CD4-positive, alpha-beta memory T cell (primary cell): ENCODE measurements at places on chromosomes 11 and 22.

DNA sequence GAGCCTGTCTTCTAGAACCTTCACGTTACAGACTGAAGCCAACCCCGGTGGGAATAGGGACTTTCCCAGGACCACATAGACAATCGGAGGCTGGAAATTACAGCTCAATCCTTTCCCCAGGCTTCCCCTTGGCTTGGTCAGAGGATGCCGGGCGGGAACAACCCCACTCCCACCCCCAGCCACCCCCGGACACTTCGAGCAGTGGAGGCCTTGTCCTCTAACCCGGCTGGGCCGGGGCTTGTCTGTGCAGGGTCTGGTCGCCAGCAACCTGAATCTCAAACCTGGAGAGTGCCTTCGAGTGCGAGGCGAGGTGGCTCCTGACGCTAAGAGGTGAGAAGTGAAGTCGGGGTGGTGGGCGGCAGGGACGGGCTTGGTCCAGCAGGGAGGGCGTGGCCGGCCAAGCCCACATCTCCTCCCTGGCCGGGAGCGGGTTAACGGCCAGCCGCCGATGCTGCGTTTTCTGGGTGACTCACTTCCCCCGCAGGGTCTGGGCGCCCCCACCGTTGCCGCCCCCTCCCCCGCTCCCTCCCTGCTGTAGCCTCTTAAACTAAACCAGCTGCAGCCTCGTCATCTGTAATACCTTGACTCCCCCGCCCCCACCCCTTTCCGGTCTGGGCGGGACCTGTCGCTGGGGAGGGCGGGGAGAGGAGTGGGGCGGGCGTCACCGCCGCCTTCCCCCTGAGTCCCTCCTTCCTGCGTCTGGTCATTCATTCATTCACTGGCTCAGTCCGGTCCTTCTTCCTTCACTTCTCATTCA is 1.5 kb downstream of the LGALS1 start:
- peak overlapping the region; percentile 62 for H3K4me3 ChIP-seq
- peak; percentile 92 for DNase-seq
- H3K27me3 ChIP-seq, result no peaks in the 10 kb centered on the region

DNA sequence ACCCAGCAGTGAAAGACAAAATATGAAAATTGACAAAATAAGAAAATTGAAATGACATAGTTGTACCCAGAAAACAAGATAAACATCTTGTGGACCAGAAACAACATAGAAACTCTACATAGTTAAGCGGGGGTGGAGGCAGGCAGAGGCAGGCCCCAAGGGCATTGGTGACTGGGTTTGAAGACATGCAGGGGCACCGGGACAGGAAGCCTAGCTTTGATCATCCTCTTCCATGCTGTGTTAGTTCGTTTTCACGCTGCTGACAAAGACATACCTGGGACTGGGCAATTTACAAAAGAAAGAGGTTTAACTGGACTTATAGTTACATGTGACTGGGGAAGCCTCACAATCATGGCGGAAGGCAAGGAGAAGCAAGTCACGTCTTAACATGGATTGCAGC is 33.5 kb upstream of the CRTAM start:
- no peaks in the 10 kb centered on the region for H3K27me3 ChIP-seq
- no peak overlapping the region for H3K27ac ChIP-seq
- H3K36me3 ChIP-seq, result peaks cover 18% of the 10 kb centered on the region
- DNase-seq, result no peak
- H3K4me1 ChIP-seq, result peaks cover 7% of the 10 kb centered on the region
- H3K4me3 ChIP-seq, result no peak overlapping the region

- no peak overlapping the region for H3K4me3 ChIP-seq
- H3K4me1 ChIP-seq, result no peaks in the 10 kb centered on the region
- H3K36me3 ChIP-seq, result no peaks in the 10 kb centered on the region
- no peak for DNase-seq
- H3K27me3 ChIP-seq, result no peaks in the 10 kb centered on the region
- no peak overlapping the region for H3K27ac ChIP-seq
Measured at GRCh38 chr11:60589611-60590010, 74.4 kb downstream of the MS4A13 start.

- H3K4me1 ChIP-seq, result no peaks in the 10 kb centered on the region
- no peaks in the 10 kb centered on the region for H3K27me3 ChIP-seq
- H3K4me3 ChIP-seq, result no peak overlapping the region
- H3K36me3 ChIP-seq, result no peaks in the 10 kb centered on the region
Measured at GRCh38 chr11:119910051-119910450, 181.1 kb upstream of the NECTIN1 start.

DNA sequence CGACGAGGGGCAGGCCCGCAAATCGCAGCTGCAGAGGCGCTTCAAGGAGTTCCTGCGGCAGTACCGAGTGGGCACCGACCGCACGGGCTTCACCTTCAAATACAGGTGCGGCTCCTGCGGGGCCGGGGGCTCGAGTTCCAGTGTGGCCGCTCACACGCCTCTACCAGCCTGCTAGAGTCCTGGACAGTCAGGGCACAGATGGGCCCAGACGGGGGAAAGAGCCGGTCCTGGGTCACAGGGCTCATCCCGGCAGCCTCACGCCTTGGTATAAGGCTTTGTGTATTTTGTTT is 506 bp downstream of the MCM5 start:
- H3K4me3 ChIP-seq, result peak overlapping the region; percentile 88
- DNase-seq, result no peak
- peaks cover 11% of the 10 kb centered on the region for H3K36me3 ChIP-seq
- H3K27me3 ChIP-seq, result no peaks in the 10 kb centered on the region
- H3K4me1 ChIP-seq, result peaks cover 22% of the 10 kb centered on the region
- peak overlapping the region; percentile 54 for H3K27ac ChIP-seq

DNA sequence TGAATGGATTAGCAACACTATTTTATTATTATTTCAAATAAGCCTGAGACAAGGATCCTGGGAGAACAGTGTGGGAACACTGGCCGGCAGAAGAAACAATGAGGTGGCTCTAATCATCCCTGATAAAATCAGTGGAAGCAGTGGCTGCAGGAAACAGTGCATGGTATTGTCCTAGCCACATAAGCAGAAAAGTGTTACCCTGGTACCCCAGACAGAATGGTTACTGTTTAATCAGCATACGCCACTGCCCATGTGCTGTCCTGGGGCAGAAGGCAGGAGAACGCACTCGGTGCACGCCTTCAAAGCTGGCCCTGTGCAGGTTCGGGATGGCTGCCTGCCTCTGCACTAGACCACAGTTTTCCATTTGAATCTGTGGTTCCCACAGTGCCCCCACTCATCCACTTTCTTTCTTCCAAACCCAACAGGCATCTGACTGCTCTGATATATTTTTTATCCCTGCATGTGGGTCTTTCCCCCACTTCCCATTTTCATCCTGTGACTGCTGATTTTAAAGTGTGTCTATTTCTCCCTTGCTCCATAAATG is 25.7 kb downstream of the OPCML start:
- H3K27ac ChIP-seq, result no peak overlapping the region
- H3K4me3 ChIP-seq, result no peak overlapping the region
- DNase-seq, result no peak
- H3K27me3 ChIP-seq, result no peaks in the 10 kb centered on the region

- no peak for DNase-seq
- no peaks in the 10 kb centered on the region for H3K4me1 ChIP-seq
- no peak overlapping the region for H3K4me3 ChIP-seq
- H3K36me3 ChIP-seq, result no peaks in the 10 kb centered on the region
Measured at GRCh38 chr11:93285430-93285829, 45.1 kb upstream of the DEUP1 start.

DNA sequence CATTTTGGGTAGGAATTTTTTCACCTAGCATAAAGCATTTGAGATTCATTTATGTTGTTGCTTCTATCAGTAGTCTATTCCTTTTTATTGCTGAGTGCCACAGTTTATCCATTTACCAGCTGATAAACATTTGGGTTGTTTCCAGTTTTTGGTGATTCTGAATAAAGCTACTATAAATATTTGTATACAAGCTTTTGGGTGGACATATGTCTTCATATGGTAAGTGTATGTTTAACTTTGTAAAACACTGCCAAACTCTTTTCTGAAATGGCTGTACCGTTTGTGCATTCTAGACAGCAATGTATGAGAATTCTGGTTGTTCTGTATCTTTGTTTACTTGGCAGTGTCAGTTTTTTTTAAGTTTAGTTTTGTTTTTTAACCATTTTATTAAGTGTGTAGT is 16.9 kb downstream of the USP47 start:
- no peak for DNase-seq
- no peak overlapping the region for H3K4me3 ChIP-seq
- H3K36me3 ChIP-seq, result no peaks in the 10 kb centered on the region
- no peak overlapping the region for H3K27ac ChIP-seq
- no peaks in the 10 kb centered on the region for H3K27me3 ChIP-seq

- H3K27ac ChIP-seq, result no peak overlapping the region
- no peaks in the 10 kb centered on the region for H3K36me3 ChIP-seq
- no peaks in the 10 kb centered on the region for H3K4me1 ChIP-seq
- H3K4me3 ChIP-seq, result no peak overlapping the region
Measured at GRCh38 chr11:45215098-45215865, 68.8 kb downstream of the PRDM11 start.

DNA sequence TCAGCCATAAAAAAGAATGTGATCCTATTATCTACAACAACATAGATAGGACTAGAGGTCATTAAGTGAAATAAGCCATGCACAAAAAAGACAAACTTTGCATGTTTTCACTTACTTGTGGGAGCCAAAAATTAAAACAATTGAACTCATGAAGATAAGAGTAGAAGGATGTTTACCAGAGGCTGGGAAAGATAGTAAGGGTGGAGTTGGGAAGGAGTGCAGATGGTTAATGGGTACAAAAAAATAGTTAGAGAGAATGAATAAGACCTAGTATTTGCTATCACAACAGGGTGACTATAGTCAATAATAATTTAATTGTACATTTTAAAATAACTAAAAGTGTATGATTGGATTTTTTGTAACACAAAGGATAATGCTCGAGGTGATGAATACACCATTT is 27.2 kb upstream of the IL10RA start:
- no peak for DNase-seq
- H3K27me3 ChIP-seq, result no peaks in the 10 kb centered on the region
- H3K4me3 ChIP-seq, result no peak overlapping the region
- H3K36me3 ChIP-seq, result no peaks in the 10 kb centered on the region

- H3K36me3 ChIP-seq, result no peaks in the 10 kb centered on the region
- H3K4me1 ChIP-seq, result peaks cover 8% of the 10 kb centered on the region
- no peaks in the 10 kb centered on the region for H3K27me3 ChIP-seq
- no peak overlapping the region for H3K27ac ChIP-seq
Measured at GRCh38 chr22:50047346-50047745, 10.8 kb downstream of the TTLL8 start.

- no peaks in the 10 kb centered on the region for H3K4me1 ChIP-seq
- no peak for DNase-seq
- no peak overlapping the region for H3K27ac ChIP-seq
- H3K4me3 ChIP-seq, result no peak overlapping the region
- no peaks in the 10 kb centered on the region for H3K27me3 ChIP-seq
- H3K36me3 ChIP-seq, result no peaks in the 10 kb centered on the region
Measured at GRCh38 chr11:133724116-133724515, 121.2 kb downstream of the SPATA19 start.

DNA sequence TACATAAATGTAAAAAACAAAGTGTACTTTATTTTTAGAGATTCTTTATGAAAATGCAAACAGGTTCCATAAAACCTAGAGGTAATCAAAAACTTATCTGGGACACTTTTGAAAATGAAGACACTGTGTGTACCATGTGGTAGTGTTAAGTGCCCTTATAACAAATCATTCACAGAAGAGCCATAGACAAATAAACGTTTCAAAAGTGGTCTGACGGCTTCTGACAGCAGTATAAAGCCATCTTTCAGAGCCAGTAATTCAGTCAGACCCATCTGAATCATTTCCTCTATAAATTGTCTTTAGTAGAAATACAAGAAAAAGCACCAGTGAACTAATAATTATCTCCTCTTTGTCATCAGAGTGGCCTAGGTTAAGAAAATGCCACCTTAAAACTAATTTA is 100.0 kb downstream of the PAX6 start:
- no peak overlapping the region for H3K27ac ChIP-seq
- no peaks in the 10 kb centered on the region for H3K27me3 ChIP-seq
- no peak for DNase-seq
- H3K4me3 ChIP-seq, result no peak overlapping the region

DNA sequence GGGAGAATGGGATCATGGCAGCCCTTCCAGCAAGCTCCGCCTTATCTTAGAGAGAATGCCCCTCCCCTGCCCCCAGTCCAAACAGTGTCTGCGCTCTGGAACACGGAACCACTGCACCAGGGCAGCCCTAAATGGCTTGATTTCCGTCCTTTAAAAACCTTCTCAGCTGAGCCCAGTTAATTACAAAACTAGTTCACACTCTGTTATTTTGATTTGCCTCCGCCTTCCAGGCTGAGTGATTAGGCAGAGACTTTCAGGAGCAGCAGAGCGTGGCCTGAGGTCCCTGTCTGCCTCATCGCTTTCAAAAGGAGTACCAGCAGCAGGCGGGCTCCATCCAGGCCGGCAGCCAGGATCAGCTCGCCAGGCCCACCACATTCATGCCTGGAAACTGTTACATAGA is 313.0 kb downstream of the BRD1 start:
- no peak overlapping the region for H3K4me3 ChIP-seq
- H3K36me3 ChIP-seq, result no peaks in the 10 kb centered on the region
- no peak overlapping the region for H3K27ac ChIP-seq
- no peaks in the 10 kb centered on the region for H3K27me3 ChIP-seq
- DNase-seq, result no peak

DNA sequence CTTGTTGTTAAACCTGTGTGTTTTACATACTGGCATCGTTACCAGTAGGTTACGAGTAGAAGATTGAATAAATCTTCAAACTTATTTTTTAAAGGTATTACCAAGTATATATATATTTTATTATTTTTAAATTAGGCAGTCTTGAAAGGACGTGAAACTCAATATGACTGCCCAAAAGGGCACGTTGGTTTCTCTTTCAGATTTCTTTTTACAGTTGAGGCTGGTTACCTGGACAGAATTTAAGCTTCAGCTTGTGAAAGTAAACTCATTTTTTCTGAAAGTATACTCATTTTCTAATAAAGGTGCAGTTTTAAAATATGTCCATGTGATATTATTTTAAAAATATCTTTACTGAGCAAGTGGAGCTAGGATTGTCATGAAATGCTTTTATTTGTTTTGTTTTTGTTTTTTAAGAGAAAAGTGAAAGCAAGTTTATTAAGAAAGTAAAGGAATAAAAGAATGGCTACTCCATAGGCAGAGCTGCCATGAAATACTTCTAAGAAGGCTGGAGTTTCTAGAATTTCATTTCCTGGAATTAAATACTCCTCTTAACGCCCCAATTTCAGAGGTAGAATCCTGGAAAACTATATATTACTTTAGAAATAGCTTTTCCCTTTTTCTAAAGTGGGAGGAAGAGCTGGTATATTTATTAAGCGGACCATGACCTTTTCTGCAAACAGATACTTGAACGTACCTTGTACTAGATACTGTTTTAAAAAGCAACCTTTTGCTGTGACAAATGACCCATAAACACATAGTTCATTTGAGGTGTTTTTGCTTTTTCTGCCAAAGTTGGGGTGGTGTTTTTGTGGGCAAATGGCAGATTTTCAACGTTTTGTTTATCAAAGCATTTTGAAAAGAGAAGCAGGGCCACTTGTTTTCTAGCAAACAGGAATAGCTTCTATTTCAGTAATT is 1.9 kb downstream of the FBXO7 start:
- H3K27ac ChIP-seq, result peak overlapping the region; percentile 95
- no peaks in the 10 kb centered on the region for H3K27me3 ChIP-seq
- H3K4me1 ChIP-seq, result peaks cover 56% of the 10 kb centered on the region
- no peaks in the 10 kb centered on the region for H3K36me3 ChIP-seq

- no peaks in the 10 kb centered on the region for H3K27me3 ChIP-seq
- no peak overlapping the region for H3K4me3 ChIP-seq
- peaks cover 23% of the 10 kb centered on the region for H3K4me1 ChIP-seq
- no peak overlapping the region for H3K27ac ChIP-seq
- H3K36me3 ChIP-seq, result no peaks in the 10 kb centered on the region
- DNase-seq, result no peak
Measured at GRCh38 chr11:102573851-102574250, 43.3 kb upstream of the MMP7 start.
